Stimulated activated naive B cell treated with anti-CD40 and anti-IgM and Interleukin-4, amounts not matched to agents 10 μg/mL and 1 μg/mL and 100 μg/mL, for 72 hours (primary cell): ENCODE measurements at places on chromosomes 5 and 9.

- no peak for DNase-seq
Measured at GRCh38 chr5:64505769-64506566, at the start of gene RGS7BP. TSS of gene RGS7BP (plus strand) at chr5:64506015. CDS start at chr5:64506625, 610 bp downstream.

- DNase-seq: no peak
Measured at GRCh38 chr9:127844821-127845359, 9.6 kb downstream of the ENG start.

GRCh38 chr9:31390403-31391025 is 993.9 kb upstream of the ACO1 start:
- no peak for DNase-seq

DNA sequence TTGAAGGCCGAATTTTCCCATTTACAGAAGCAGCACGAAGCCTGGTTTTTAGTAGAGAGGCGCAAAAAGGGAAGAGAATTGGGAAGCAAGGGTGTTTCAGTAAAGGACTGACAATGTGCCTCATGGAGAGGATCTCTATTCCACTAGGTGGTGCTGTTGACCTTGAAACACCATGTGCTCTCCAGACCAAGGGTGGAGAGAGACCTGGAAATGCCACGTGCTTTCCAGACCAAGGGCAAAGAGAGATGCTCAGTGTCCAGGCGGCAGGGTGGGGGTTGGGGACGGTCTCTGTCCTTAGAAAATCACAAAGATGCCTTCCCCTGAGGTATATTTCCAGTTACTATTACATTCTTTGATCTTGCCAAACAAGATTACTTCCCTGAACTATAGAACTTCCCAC is 425.3 kb downstream of the CSNK1G3 start:
- peak; percentile 13 for DNase-seq

- DNase-seq: no peak
Measured at GRCh38 chr5:77402796-77403195, 89.3 kb downstream of the WDR41 start.

DNA sequence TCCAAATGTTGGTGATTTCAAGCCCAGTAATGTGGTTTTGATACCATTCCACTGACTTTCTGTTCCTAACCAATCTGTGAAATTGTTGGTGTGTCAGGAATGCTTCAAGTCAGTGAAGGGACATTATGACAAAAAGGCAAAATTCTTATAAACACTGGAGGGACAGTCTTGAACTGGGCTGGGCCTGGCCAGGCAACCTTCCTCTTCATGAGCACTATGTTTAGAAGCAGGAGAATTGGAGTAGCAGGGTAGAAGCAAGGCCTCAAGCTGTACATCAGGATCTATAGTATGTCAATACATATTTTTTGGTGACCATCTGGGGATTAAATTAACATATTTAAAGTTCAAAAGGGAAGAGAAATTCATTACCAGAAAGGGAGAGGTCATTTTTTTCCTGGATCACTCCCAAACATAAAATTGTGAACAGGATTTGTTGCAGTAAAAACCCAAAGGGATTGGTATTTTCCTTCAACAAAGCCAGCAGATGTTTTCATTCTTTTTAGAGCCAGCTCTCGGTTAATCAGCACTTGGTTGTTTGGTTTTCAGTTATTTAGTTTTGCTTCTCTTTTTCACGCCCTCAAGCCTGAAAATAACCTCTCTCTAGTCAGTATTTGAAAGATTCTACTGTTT is 77.9 kb upstream of the PIK3R1 start:
- DNase-seq: no peak

- DNase-seq: no peak
Measured at GRCh38 chr9:92278110-92278509, 15.4 kb downstream of the IARS1 start.

- DNase-seq: no peak
Measured at GRCh38 chr5:132666310-132667123, 7.3 kb upstream of the IL4 start.

DNA sequence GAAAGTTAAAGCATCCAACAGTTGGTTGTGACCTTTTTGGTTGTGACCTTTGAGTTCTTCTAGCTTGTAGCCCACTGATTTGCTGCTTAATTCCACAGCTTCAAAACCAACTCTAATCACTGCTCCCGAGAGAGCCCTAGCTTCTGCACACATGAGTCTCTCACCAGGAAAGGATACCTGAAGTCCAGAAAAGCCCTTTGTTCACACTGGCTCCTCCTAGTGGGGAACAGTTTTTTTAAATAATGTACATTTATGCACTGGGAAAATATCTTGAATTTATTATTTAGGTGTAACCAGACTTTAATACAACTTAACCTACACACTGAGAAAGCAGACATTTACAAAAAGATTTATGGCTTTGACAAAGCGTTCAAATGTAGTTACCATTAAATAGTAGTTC is 120.2 kb upstream of the CCDC152 start:
- no peak for DNase-seq

DNA sequence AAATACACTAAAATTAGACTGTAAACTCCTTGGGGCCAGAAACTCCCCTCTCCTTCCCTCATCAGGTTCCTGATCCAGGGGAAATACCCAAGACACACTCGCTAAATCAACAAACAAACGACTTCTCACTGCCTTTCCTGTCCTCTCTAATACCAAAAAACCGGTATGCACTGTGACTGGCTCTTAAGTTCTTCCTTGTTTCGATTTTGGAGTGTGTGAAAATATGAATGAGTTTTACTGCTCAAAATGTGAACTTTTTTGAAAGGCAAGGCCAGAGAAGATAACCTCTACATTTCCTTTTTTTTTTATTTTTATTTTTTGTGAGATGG is 81.1 kb upstream of the EPB41L4B start:
- DNase-seq: no peak

GRCh38 chr9:109139851-109140250 is 20.1 kb upstream of the TMEM245 start:
- DNase-seq: no peak

DNA sequence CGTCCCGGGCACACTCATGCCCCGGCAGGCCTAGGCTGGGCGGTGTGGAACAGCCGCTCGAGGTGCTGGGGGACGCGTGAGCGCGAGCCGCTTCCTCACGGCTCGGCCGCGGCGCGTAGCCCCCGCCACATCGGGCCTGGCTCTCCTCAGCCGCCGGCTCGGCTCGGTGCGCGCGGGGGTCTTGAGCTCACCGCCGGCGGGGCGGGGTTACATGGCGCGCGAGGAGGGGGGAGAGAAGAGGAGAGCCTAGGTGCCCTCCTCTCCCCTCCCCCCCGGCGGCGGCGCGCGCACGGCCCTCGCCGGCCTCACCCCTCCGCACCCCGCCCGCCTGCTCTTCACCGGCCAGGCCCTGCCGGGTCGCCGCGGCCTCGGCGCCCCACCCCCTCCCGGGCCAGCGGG is 7.7 kb downstream of the RANBP6 start:
- DNase-seq: no peak

GRCh38 chr9:79570448-79571308 is 1.1 kb upstream of the TLE4 start:
- DNase-seq: peak; percentile 47
